Camera-type eye (tissue), 1 donor: ENCODE measurements at places on chromosomes 2 and 18. TPM values are rescaled to one million over a fixed set of nuclear protein-coding genes. Genes with fewer than 3 reads are reported as not detected.

ELOA2 gene
- not detected for total RNA-seq

SLC19A3 gene
- total RNA-seq = 3.1 TPM

PSMA8 gene
- not detected for total RNA-seq

ITSN2 gene
- 41.9 TPM for total RNA-seq
